T-cell (primary cell): ENCODE measurements at places on chromosomes 1 and 21. TPM values are rescaled to one million over a fixed set of nuclear protein-coding genes. Genes with fewer than 3 reads are reported as not detected.
A peak's percentile ranks its signal among the peaks of the same experiment; 100 is the strongest.

DNA sequence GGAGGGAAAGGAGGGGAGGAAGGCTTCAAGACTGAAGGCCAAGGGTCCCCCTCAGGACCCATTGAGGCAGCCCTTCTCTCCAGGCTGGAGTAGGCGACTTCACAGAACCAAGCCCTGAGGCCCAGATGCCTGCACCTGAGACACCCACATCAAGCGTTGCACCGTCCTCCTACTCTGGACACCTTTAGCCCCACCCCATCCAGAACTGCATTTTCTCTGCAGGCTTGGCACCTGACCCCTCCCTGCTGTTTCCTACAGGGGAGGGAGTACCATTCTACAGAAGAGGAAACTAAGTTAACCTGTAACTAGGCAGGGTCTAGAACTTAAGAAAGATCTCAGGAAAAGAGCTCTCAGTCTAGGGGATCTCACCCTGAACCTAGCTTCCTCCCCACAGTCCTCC is 12.0 kb downstream of the PEF1 start:
- H3K36me3 ChIP-seq: peaks cover 12% of the 10 kb centered on the region
- H3K27me3 ChIP-seq: no peaks in the 10 kb centered on the region
- no peak for DNase-seq

- H3K36me3 ChIP-seq: no peaks in the 10 kb centered on the region
- H3K4me3 ChIP-seq: no peak overlapping the region
- no peak for DNase-seq
- peaks cover 3% of the 10 kb centered on the region for H3K27me3 ChIP-seq
- no peak overlapping the region for H3K27ac ChIP-seq
Measured at GRCh38 chr1:62689524-62689923, 1.3 kb upstream of the DOCK7 start.

- H3K27me3 ChIP-seq: peaks cover 38% of the 10 kb centered on the region
- no peaks in the 10 kb centered on the region for H3K36me3 ChIP-seq
- H3K4me1 ChIP-seq: peaks cover 2% of the 10 kb centered on the region
Measured at GRCh38 chr1:157045250-157046218, at the start of gene ARHGEF11. TSS of gene ARHGEF11 (minus strand) at chr1:157045742. CDS start at chr1:157044330, 1,412 bp downstream.

- no peak for DNase-seq
- no peaks in the 10 kb centered on the region for H3K27me3 ChIP-seq
- no peaks in the 10 kb centered on the region for H3K36me3 ChIP-seq
- H3K4me1 ChIP-seq: peaks cover 2% of the 10 kb centered on the region
Measured at GRCh38 chr1:235240960-235241359, 79.9 kb upstream of the RBM34 start.

DNA sequence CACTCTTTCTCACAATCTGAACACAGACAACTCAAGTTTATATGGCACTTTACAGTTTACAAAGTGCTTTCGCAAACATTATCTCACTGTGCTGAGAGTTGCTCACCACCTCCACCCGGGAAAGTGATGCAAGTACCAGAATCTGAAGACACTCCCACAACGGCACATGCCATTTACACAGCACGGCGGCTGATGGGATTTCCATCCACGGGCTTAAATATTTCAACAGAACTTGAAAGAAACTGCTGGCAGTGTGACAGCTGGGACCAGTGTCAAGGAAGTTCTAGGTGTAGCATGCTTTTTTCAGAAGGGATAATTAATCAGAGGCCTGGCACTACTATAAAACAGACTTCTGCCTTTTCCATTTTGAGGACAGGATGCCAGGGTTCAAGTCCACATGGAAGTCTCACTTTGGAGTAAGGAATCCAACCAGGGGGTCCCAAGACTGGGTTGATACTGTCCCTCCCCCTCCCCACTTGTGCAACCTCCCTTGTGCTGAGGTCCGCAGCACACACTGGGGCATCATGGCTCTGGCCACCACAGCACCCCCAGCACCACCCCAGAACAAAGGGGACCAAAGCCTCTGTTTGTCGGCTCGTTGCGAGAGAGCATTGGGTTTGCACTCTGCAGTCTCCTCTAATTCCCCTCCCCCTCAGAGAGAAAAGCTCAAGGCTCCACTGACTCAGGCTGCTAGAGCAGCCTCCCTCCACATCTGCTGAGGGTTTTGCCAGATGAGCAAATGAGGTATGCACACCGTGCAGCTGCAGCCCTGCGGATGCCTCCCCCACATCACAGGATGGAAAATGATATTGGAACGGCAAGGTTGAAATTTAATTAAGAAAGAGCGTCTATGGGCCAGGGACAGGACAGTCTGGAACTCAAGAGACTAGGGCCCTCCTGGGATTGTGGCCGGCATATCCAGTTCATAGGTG is 154.9 kb downstream of the TGFBR3 start:
- no peak overlapping the region for H3K4me3 ChIP-seq
- H3K36me3 ChIP-seq: no peaks in the 10 kb centered on the region
- no peaks in the 10 kb centered on the region for H3K27me3 ChIP-seq
- peaks cover 41% of the 10 kb centered on the region for H3K4me1 ChIP-seq

GRCh38 chr1:89309828-89310227 is 37.2 kb upstream of the GBP5 start:
- H3K27ac ChIP-seq: peak overlapping the region; percentile 61
- H3K27me3 ChIP-seq: no peaks in the 10 kb centered on the region
- peaks cover 16% of the 10 kb centered on the region for H3K4me1 ChIP-seq
- DNase-seq: no peak

The AMY2A gene
- total RNA-seq: 1.6 TPM

DNA sequence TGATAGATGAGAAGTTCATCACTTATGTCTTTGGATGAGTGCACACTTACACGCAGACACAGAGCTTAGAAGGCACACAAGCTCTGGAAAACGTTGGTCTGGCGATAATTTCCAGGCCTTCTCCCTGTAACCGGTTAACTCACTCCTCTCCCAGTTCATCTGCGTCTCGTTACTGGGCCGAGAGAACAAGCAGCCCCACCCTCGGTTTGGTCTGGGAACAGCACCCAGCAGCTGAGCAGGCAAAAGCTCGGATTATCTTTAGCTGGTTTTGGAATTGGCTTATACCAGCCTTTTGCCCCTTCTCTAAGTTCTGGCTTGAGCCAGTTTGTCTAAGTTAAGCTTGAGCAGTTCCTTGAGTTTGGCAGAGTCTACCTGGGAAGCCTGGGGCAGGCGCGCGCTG is 27.3 kb upstream of the COL6A1 start:
- H3K4me1 ChIP-seq: no peaks in the 10 kb centered on the region
- H3K27ac ChIP-seq: no peak overlapping the region
- H3K4me3 ChIP-seq: no peak overlapping the region
- DNase-seq: no peak

The AHCTF1 gene
- total RNA-seq: 53.8 TPM

DNA sequence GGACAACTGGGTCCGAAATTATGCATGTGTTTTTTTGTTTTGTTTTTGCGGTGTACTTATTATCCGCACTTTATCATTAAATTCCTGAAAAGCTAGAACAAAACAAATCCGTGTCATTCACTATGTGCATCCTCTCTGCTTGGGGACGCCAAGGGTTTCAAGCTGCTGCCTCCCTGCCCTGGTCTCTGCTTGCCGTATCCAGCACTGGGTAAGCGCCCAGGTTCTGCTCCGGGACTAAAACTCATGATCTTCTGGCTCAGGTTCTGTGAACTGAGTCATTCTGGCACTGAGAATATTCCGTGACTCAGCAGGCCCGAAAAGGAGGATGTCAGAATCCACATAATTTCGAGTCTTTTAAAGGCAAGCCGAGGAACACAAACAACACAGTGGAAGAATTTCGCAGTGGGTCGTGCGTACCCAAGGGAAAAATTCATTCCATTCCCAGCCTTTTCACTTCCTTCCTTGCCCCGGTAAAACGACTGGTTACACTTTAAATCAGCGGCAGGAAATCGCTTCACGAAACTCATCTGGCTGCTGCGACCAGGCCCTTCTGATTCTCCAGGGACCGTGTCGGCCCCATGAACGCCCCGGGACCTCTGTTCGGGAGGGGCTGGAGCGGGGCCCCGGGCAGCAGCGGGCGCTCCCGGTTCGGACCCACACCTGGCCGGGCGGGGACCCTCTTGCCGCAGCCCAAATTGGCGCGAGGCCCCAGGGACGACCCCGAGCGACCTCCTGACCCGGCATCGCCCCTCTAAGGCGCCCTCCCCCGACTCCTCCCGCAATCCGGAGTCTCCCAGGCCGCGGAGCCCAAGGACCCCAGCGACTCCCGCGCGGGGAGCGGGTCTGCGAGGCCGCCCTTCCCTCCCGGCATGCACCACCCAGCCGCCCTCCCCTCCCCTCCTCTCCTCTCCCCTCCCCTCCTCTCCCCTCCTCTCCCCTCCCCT is 746 bp upstream of the LAMC1 start:
- no peak for DNase-seq
- peaks cover 30% of the 10 kb centered on the region for H3K27me3 ChIP-seq
- no peak overlapping the region for H3K27ac ChIP-seq
- H3K4me3 ChIP-seq: peak overlapping the region; percentile 67

- peaks cover 24% of the 10 kb centered on the region for H3K36me3 ChIP-seq
- H3K27ac ChIP-seq: peak overlapping the region; percentile 57
- no peak for DNase-seq
- H3K4me1 ChIP-seq: peaks cover 39% of the 10 kb centered on the region
- H3K4me3 ChIP-seq: no peak overlapping the region
- H3K27me3 ChIP-seq: no peaks in the 10 kb centered on the region
Measured at GRCh38 chr1:226643177-226643576, 94.6 kb downstream of the STUM start.

The CCDC185 gene
- not detected for total RNA-seq

GRCh38 chr1:222886194-222886854 is 71.5 kb downstream of the DISP1 start:
- DNase-seq: no peak
- peaks cover 7% of the 10 kb centered on the region for H3K4me1 ChIP-seq
- H3K27me3 ChIP-seq: no peaks in the 10 kb centered on the region
- H3K4me3 ChIP-seq: no peak overlapping the region
- H3K27ac ChIP-seq: no peak overlapping the region
- no peaks in the 10 kb centered on the region for H3K36me3 ChIP-seq

DNA sequence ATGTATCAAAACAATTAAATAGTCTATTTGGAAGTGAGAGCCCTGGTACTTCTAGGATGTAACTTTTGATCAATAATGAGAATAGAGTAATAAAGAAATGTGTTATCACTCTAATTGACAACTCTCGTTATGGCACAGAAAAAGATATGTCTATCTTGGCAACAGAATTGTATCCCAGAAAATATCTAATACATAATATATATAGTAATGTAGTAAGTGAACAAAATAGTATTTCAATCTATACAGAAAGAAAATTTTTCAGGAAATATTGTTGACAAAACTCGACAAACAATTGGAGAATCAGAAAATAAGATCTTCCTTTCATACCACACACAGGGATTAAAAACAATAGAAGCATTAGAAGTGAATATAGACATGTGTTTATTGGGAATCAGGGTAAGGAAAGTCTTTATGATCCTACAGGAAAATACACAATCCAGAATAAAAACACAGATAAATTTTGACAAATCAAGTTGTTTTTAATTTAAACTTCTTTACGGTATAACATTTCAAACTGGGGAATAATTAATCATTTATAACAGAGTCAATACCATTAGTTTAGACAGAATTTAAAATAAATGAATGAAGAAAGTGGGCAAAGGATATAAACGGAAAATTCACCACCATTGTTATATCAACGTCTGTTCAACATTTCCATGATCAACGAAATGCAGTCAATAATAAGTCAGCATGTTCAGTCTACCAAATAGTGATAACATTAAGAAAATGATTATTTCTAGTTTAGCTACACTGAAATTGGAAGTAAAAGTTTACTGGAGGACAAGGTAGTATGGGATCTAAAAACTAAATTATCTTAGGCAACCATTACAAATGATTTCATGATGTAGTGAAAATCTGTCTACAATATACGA is 1526.5 kb upstream of the TPTE start:
- no peak for DNase-seq
- H3K4me3 ChIP-seq: no peak overlapping the region
- H3K36me3 ChIP-seq: no peaks in the 10 kb centered on the region
- no peaks in the 10 kb centered on the region for H3K4me1 ChIP-seq
- H3K27ac ChIP-seq: no peak overlapping the region

DNA sequence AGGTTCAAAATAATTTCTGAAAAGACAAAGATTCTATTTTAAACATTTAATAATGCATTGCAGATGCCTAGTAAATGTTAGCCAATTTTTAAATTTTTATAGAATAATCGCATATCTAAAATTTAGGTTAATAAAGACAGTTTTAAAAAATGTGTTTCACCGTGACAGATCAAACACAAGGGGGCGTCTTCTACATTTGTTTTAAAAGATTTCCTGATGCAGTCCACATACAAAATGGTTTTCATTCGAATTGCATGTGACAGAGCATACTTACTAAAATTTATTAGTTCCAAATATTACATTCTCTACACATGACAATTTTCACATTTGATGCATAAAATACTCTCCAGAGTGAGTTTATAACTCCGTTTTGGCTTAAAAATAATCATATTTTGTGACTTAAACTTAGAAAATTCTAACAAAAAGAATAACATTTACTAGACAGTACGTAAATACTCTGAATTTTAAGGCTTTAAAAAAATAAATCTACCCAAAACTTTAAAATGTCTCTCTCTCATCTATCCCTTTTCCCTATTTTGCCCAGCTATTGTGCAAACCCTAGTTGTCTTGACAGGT is 75.5 kb downstream of the ADAMTS1 start:
- no peaks in the 10 kb centered on the region for H3K4me1 ChIP-seq
- no peaks in the 10 kb centered on the region for H3K27me3 ChIP-seq
- DNase-seq: no peak
- no peak overlapping the region for H3K4me3 ChIP-seq

- H3K4me1 ChIP-seq: no peaks in the 10 kb centered on the region
- no peaks in the 10 kb centered on the region for H3K36me3 ChIP-seq
Measured at GRCh38 chr1:57623791-57624538, 200.1 kb upstream of the DAB1 start.

DNA sequence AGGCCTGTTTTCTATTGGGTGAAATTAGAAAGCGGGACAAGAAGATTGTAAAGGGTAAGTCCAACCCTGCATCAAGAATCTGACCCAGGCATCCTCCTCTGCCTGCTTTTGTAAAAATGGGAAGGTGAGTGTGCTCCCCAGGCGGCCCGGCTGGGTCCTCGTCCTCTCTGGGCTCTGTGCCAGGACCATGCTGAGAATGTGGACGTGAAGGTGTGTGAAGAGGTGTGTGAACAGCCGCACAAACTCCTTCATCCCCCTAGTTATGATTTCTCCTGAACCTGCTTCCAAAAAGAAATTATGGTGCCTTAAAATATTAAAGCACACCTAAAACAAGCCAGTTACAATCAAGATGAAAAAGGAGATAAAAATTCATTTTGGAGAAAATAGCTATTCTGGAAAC is 185.7 kb downstream of the IGSF21 start:
- H3K27me3 ChIP-seq: peaks cover 48% of the 10 kb centered on the region
- H3K36me3 ChIP-seq: no peaks in the 10 kb centered on the region
- no peaks in the 10 kb centered on the region for H3K4me1 ChIP-seq
- no peak overlapping the region for H3K4me3 ChIP-seq
- no peak overlapping the region for H3K27ac ChIP-seq
- DNase-seq: no peak

GRCh38 chr1:21966247-21967000 is 10.4 kb upstream of the CELA3B start:
- H3K27me3 ChIP-seq: no peaks in the 10 kb centered on the region
- H3K36me3 ChIP-seq: no peaks in the 10 kb centered on the region
- no peaks in the 10 kb centered on the region for H3K4me1 ChIP-seq
- no peak overlapping the region for H3K27ac ChIP-seq
